ENCODE measurements at places on chromosomes 12 and 14.

- peak; percentile 43 for DNase-seq
These were observed 521 bp downstream of the MAP4K5 start for GRCh38 chr14:50531595-50532501.

DNA sequence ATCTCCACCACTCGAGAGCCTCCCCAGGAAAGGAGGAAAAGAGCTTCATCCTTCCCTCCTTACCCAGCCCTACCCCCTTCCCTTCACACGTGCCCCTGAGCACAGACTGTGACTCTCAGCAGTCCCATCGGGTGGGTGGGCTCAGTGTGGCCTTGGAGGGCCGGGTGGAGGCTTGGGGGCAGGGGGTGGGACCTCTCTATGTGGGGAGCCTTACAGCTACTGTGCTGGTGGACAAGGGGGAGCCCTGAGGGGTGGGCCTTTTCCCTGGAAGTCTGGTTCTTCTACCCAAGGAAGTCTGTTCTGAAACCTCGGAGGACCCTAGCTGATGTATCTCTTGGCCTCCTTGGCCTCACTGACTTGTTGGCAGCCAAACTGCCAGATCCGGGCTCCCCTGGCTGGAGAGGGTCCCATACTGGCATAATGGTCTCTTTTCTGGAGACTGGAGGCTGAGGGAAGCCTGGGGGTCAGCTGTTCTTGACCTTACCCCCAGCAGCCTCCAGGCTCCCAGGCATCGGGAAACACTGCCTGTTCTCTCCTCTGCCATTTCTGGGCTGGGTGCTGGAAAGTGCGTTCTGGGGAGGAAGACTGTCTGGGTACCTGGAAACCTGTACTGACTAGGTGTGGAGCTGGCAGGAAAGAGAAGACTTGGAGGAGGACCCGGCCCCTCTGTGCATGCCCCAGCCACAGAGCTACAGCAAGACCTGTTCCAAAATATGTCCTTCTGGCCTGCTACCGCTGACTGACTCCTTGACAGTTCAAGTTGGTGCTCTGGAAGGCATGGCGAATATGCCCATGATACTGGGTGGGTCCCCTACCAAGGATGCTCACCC is 7.6 kb downstream of the VASH1 start:
- no peak for DNase-seq

DNA sequence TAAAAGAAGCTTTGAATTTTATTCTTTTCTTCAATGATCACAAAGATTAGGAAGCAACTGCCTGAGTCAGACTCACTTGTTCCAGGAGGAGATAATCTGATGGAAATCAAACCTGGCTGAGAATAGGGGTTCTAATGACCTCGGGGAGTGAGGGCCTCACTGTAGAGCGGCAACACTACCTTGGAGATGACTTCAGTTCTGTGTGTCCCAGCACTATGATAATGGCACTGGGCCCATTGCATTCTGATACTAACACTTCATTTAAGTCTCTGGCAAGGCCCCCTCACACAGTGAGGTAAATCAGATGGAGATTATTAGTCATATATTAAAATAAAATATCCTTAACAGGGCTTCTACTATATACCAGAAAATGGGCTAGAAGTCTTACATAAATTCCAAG is 233.3 kb upstream of the EGLN3 start:
- no peak for DNase-seq

GRCh38 chr14:31894351-31894750 is 182.8 kb upstream of the ARHGAP5 start:
- peak; percentile 15 for DNase-seq

- no peak for DNase-seq
These were observed 43.1 kb upstream of the FKBP4 start for GRCh38 chr12:2751686-2752085.

DNA sequence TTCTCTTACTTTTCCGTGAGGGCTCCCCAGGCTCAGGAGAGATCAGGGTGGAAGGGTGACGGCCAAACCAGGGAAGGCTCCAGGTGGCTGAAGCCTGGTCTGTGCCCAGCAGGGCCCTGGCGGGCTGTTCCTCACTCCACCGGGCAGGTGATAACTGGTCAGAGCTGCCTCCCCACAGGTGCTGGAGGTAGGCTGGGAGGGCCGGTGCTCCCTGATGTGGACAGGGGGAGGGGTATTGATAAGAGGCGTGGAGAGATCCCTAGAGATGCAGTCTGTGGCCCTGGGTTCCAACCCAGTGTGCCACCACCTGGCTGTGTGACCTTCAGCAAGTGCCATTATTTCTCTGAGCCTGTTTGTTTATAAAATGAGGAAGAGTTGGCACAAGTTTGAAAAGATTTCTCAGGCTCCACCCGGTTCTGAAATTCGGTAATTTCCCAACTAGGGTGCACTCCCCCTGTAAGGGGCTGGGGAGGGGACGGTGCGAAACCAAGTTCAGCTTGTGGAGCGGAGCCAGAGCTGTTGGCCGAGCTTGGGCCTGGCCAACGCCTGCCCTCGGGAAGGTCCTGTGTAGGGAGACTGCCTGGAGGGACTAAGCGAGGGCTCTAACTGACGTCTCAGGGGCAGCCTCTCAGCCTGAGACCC is 1.0 kb upstream of the NR4A1 start:
- no peak for DNase-seq

DNA sequence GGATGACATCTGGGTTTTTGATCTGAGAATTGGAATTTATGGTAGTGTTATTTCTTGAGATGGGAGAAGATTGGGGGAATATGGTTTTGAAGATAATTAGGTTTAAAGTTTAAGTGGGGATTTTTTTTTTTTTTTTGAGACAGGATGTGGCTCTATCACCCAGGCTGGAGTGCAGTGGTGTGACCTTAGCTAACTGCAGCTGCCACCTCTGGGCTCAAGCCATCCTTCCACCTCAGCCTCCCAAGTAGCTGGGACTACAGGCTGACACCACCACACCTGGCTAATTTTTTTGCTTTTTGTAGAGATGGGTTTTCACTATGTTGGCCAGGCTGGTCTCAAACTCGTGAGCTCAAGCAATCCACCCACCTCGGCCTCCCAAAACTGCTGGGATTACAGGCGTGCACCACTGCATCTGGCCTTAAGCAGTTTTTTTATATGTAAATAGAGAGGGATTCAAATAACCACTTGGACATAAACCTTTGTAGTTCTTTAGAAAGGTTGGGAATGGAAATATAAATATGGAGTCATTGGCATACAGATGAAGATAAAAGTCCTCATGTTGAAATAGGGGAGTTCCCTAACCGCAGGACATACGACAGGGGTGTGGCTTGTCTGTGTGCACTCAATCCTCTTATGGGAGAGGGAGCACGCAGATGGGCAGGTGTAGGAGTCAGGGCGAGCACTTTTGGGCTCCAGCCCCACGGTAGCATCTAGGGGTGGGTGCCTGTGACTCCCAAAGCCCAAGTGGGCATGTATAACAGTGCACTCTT is 4.7 kb downstream of the LIN52 start:
- no peak for DNase-seq

- no peak for DNase-seq
These were observed 105.1 kb upstream of the AMIGO2 start for GRCh38 chr12:47184813-47185212.

DNA sequence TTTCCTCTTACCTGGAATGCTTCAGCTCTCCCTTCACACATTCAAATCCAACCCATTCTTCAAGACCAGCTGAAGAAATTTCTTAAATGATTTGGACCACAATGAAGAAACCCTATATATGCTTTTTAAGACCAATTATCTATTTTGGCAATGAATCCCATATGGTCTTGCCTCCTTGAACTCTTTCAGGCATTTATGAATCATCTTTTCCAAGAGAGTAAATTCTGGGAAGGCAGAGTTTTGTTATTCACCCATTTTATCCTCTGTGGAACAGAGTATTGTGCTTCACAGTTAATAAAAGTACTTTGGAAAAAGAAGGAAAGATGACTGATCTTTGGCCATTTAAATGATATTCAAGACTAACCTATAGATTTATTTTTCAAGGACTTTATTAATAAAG is 14.0 kb downstream of the GIT2 start:
- DNase-seq: no peak

- no peak for DNase-seq
These were observed 9.7 kb upstream of the ERC1 start for GRCh38 chr12:981176-981828.

DNA sequence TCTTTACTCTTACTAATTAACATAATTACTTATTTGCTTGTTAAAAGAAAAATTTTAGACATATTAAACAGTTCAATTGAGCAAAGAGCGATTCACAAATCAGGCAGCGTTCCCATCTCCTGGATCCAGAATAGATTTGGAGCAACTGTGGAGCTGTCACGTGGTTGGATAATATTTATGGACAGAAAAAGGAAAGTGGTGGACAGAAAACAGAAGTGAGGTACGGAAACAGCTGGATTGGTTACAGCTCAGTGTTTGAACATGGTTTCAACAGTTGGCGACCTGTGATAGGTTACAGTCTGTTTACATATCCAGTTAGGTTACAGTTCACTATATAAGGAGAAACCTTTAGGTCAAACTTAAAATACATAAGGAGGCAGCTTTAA is 19.7 kb upstream of the FAM234B start:
- DNase-seq: no peak

DNA sequence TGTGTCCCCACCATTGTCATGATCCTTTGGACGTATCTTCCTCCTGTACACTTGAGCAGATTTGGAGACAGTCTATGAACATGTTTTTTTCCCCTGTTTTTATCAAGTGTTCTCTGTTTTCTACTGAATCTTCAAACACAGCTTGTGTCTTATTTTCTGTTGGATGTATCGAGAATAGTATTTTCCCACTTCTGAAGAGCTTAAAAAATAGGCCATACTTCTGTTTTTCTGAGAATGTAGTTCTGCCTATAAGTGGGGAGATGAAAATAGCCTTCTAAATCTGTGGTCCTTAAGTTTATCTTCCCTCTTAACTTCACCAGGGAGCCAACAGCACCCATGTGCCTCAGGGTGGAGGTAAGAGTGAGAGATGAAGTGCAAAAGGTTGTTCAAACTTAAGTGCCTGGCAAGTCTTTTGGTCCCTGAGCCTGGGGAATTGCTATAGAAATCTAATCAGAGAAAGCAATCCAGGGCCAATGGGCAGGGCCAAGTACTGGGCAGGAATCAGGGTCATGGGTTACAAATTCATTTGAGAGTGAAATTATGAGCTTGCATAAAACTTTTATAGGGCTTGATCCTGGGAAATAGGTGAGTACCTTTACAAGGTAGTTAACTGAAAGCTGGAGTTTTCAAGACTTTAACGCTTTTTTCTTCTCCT is 58.9 kb downstream of the ARF6 start:
- DNase-seq: no peak

DNA sequence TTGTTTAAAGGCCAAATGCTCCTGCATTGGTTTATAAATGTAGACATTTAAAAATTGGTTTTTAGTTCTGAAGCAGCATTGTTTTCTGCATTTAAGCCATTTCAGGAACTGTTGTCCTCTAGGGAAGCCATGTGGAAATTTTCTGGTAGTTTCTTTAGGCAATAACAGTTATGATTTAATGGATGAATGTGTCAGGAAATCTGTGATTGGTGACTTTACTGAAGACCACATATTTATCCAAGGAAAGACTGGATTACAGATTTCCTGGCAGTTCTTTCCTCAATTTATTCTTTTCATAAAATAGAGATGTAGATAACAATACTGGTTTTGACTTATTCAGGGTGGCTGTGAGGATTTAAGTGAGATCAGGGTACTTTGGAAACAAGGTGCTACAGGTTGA is 27.6 kb downstream of the TBC1D15 start:
- no peak for DNase-seq

DNA sequence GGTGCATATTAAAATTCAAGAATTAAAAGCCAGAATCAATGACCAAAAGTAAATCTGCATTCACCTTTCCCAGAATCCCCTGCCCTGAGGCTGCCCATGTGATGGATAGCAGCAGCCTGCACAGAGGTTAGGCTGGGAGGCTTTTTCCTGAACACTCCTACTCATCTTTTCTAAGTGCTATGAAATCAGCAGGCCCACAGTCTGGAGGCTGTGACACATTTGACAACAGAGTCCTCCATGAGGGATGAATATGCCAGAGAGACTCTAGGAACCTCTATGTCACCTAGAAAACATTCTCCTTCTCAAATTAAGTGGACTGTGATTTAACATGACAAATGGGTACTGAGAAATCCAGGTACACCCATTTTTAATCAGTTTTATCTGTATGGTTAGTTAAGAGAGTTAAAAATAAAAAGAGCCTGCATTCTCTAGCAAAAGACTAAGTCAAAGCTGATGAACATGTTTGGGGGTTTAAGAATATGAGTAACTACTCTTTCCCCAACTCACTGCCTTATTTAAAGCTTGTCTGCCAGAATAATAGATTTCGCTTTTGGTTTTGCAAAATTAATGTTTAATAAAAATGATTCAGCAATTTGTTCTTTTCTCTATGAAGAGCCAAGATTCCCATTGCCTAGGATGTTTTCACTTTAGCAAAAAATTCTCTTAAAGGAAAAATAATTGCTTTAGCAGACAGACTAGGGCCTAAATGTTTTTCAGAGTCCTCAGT is 115.0 kb downstream of the RTN1 start:
- DNase-seq: no peak

- no peak for DNase-seq
These were observed 179.6 kb upstream of the MYL2 start for GRCh38 chr12:111100003-111100402.

DNA sequence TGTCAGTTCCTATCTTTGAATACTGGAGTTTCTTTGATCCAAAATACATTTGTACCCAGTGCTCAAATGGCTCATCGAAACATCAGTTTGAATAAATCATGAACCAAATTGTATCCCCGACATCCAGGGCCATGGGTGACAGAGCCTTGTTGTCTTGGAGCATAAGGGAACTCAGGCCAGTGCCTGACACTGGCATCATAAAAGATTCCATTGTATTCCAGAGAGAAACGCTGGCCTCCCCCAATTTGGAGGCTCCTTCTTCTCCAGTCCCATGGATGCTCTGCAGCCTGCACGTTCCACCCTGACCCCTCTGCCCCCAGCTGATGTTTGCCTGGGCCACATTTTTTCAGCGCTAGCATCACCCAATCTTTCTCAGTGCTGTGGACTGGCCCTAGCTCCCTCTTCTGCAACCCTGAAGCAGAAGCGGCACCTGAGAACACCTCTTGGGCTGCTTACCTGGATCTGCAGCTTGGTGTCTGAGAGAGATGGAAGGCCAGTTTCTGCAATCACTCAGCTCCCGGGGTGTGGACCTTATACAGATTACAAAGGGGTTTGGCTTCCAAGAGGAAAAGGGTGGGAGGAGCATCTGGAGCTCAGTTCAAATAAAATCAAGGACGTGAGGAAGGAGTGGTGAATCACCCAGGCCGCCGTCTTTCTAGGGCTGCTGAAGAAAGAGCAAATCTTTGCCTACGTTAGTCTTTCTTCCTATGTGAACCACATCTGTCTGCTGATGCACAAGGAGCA is at the start of gene RNASE1:
RNASE1 (minus strand) TSS at position 504 of the 744 bp plus-strand sequence. CDS start 776 bp downstream, outside the sequence.
- DNase-seq: peak; percentile 31
